ENCODE measurements at places on chromosomes 12 and 14. TPM values are rescaled to one million over a fixed set of nuclear protein-coding genes. Genes with fewer than 3 reads are reported as not detected.

DNA sequence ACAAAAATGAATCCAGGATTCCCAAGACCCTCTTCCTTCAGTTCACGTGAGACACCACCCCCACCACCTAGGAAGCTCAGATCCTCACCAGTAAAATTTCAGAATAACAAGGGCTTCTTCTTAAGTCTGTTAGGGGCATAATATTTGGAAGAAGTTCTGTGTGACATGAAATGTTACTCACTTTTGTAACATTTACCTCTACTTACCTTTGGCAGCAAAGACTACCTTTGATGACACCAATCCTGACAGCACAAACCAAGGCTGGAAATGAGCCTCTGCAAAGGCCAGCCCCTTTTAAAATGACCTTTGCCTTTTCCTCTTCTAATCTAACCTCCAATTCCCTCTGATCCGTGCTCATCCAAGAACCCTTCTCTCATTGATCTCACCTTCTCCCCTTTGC is 19.4 kb upstream of the KRT77 start:
- no peaks in the 10 kb centered on the region for H3K4me1 ChIP-seq
- H3K4me3 ChIP-seq, result no peak overlapping the region
- H3K36me3 ChIP-seq, result no peaks in the 10 kb centered on the region
- H3K27me3 ChIP-seq, result no peaks in the 10 kb centered on the region
- no peak for DNase-seq

DNA sequence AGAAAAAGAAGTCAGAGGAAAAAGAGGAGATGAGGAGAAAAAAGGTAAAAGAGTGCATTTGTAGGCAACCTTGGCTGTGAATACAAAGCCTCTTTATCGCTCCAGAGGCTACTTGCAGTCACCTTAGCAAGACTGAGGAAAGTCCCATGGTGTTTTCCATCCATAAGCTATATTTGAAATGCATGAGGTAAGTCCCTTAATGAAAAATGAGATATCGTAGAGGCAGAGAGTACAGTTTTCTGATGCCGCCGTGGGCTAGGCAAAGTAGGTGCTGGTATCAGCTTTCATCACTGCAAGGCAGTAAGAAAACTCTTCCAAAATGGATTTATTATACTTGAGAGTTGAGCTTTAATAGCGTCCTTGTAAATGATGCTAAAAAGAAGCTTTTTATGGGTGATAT is 186.8 kb downstream of the ASCL1 start:
- H3K27ac ChIP-seq, result no peak overlapping the region
- H3K4me3 ChIP-seq, result no peak overlapping the region
- no peaks in the 10 kb centered on the region for H3K36me3 ChIP-seq

DNA sequence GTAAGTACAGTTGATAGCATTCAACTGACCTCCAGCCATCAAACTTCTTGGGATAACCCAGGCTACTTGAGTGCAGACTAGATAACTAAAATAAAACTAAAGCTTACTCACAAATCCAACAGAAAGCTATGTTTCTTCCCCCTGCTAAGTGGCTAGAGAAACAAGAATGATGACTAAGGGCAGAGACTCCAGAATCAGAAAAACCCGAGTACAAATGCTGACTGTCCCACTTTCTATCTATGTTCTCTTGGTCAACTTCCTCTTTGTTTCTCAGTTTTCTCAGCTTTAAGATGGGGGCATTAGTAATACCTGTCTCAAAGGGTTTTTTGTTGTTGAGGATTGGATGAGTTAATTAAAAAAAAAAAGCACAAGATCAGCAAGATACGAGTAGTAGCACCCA is 6.1 kb upstream of the NUAK1 start:
- H3K27me3 ChIP-seq, result no peaks in the 10 kb centered on the region
- peaks cover 4% of the 10 kb centered on the region for H3K4me1 ChIP-seq
- no peak overlapping the region for H3K4me3 ChIP-seq
- DNase-seq, result no peak

DNA sequence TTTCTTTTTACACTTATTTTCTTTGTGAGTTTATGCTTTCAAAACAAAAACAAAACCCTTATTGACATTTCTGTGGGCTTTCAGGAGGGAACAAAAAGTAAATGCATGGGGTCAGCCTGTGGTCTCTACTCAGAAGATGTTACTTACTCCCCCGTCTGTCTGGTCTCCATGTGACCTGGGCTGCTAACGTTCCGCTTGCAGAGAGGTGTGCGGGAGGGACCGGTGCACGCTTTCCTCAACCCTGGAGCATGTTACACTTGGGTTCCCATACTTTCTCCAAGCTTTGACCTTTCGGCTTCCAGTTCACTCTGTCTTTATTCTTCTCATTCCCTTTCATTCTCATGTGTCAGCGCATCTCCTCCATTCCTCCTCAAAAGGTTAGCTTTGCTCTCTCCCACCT is 36.5 kb downstream of the ZC3H14 start:
- H3K4me3 ChIP-seq, result no peak overlapping the region
- no peak overlapping the region for H3K27ac ChIP-seq
- peaks cover 13% of the 10 kb centered on the region for H3K36me3 ChIP-seq
- H3K4me1 ChIP-seq, result no peaks in the 10 kb centered on the region
- no peaks in the 10 kb centered on the region for H3K27me3 ChIP-seq
- no peak for DNase-seq

DNA sequence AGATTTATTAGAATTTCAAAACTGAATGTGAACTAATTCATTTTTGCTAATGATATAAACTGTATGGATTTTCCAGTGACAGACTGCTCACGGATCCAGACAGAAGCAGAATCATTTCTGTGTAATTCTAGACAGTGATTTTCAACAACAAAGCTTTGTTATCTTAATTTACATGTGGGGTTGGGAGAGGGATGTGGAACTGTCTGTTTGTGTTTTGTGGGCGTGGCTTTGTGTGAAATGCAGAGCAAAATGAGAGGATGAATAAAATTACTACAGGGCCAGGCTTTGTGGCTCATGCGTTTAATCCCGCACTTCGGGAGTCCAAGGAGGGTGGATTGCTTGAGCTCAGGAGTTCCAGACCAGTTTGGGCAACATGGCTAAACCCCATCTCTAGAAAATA is 834.7 kb downstream of the GALC start:
- H3K27ac ChIP-seq, result no peak overlapping the region
- H3K4me3 ChIP-seq, result no peak overlapping the region
- no peak for DNase-seq
- no peaks in the 10 kb centered on the region for H3K36me3 ChIP-seq
- no peaks in the 10 kb centered on the region for H3K4me1 ChIP-seq

DNA sequence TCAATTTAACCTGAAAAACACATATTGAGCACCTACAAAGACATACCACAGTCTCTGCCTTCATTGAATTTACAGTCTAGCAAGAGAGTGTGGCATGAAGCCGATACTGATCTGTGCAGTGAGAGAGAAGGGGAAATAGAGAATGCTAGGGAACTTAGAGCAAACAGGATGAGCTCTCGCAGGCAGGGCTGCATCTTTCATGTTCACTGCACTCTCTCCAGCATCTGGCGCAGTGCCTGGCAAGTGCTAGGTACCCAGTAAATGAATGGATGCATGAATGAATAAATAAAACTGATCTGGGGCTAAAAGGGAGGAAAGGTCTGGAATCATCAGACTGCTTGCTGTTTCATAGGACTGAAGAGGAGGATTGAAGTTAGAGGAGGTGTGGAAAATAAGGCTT is 256.5 kb upstream of the NPAS3 start:
- DNase-seq, result no peak
- no peak overlapping the region for H3K27ac ChIP-seq
- peaks cover 2% of the 10 kb centered on the region for H3K4me1 ChIP-seq
- H3K27me3 ChIP-seq, result no peaks in the 10 kb centered on the region

- H3K27me3 ChIP-seq, result no peaks in the 10 kb centered on the region
- no peak overlapping the region for H3K4me3 ChIP-seq
- no peaks in the 10 kb centered on the region for H3K4me1 ChIP-seq
- no peak for DNase-seq
Observed at GRCh38 chr14:53841109-53842099, 115.2 kb downstream of the BMP4 start.

DNA sequence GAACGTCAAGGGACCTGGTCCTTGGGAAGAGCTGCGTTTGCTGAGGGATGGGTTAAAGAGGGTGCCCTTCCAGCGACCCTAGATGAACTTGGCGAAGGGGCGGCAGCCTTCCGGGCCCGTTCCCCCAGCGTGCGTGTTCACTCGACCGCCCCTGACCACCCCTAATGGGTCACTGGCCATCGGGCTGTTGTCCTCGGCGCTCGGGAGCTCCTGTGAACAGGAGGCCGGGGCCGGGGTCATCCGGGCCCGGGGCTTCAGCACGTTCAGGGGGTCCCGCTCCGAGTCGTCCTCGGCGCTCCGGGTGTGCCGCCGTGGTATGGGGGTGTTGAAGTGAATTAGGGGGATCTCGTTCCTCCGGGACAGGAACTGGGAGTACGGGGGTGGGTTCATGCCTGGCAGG is 9.2 kb downstream of the FGF23 start:
- H3K27me3 ChIP-seq, result no peaks in the 10 kb centered on the region
- no peak overlapping the region for H3K27ac ChIP-seq
- no peaks in the 10 kb centered on the region for H3K36me3 ChIP-seq
- DNase-seq, result no peak
- H3K4me3 ChIP-seq, result no peak overlapping the region
- no peaks in the 10 kb centered on the region for H3K4me1 ChIP-seq

DNA sequence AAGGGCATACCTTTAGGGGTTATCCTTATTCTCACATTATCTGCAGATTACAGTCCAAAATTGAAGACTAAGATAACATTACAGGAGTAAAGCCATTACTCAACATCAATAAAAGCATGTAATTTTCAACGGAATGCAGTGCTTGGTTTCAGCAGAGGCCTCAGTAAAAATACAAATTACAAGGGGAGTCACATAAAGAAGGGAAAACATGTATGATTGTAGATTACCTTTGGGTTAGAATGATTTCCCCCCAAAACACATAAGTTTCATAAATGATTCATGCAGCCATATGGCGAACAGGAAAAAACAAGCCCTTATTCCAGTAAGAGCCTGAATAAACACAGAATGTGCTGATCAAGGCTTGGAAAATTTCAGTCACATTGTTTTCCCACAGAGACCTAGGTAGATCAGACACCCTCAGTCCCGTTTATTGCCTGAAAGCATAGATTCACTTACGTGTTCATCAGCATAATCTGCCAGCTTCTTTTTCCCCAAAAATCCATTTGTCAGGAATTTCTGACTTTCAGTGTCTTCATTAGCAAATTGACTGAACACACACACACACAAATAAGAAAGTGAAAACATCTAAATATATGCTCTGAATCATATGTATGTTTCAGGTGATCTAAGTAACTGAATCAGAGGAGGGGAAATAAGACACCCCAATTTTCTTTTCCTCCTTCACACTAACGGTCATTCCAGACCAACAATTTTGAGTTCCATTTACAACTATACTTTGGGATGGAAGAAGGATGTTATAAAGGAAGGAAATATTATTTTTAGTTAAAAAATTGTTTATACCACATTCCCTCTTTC is 37.5 kb downstream of the SLC38A4 start:
- H3K36me3 ChIP-seq, result no peaks in the 10 kb centered on the region
- no peak overlapping the region for H3K4me3 ChIP-seq
- no peaks in the 10 kb centered on the region for H3K4me1 ChIP-seq

DNA sequence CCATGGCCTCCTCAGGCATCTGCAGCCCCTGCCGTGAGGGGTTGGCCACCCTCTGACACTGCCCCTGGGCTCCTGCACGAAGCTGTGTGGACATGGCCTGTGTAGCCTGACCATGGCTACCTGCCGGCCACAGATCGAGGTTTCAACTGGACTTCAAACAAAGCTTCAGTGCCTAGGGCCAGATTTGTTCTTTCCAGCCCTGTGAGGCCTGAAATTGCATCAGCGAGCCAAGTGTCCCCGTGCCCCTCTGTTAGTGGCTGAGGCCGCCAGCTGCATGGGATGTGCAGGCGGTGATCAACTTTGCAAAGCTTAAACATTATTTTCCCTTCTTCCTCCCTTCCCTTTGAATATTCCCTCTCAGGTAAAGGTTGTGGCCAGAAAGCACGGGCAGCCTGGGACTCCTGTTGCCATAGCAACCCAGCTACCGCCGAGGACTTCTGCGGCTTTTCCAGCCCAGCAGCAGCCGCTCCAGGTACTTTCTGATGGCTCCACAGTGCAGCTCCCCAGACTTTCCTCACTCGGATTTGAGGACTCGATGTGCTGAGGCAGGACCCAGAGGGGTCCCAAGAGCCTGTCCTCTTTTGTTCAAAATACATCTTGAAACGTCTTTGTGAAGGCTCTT is 35.8 kb downstream of the DDX51 start:
- H3K36me3 ChIP-seq, result peaks cover 5% of the 10 kb centered on the region
- H3K27me3 ChIP-seq, result no peaks in the 10 kb centered on the region
- no peak overlapping the region for H3K4me3 ChIP-seq
- no peak overlapping the region for H3K27ac ChIP-seq

GRCh38 chr12:25558586-25558985 is 5.5 kb upstream of the LMNTD1 start:
- no peak overlapping the region for H3K4me3 ChIP-seq
- no peak overlapping the region for H3K27ac ChIP-seq
- H3K4me1 ChIP-seq, result no peaks in the 10 kb centered on the region
- no peaks in the 10 kb centered on the region for H3K36me3 ChIP-seq

- H3K27me3 ChIP-seq, result no peaks in the 10 kb centered on the region
- H3K36me3 ChIP-seq, result no peaks in the 10 kb centered on the region
- H3K27ac ChIP-seq, result no peak overlapping the region
- no peak for DNase-seq
- peaks cover 12% of the 10 kb centered on the region for H3K4me1 ChIP-seq
Observed at GRCh38 chr14:52910572-52910971, 40.3 kb downstream of the FERMT2 start.

DNA sequence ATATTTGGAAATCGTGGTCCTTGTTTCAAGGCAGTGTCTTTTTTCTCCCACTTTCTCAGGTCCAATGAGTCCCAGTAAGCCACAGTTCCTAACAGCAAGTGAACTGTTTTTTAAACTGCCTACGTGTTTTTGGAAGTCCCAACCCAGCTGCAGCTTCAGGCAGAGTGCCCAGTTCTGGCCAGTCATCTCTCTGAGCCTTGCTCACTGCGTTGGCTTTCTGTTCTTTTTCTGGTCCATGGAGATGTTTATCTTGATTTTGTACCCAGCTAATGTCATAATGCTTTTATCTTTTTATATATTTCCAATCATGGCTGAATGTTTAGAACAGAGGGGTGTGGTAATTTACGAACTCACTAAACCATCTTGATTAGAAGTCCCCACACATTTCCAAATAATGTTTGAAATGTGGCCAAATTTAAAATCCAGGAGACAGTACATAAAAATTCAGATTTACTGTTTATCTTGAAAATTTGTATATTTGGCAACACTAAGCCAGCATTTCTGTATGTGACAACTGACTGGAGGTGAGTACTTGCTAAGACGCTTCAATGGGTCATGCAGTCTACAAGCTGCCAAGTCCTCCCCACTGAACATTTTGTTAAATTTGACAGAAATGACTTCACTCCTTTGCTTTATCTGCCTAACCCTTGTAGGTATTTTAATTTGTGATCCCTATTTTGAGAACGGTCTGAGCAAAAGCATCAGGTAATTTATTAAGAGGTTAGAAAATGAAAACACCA is 46.1 kb upstream of the OTOGL start:
- H3K36me3 ChIP-seq, result no peaks in the 10 kb centered on the region
- H3K4me1 ChIP-seq, result no peaks in the 10 kb centered on the region
- no peaks in the 10 kb centered on the region for H3K27me3 ChIP-seq
- peak overlapping the region; percentile 15 for H3K4me3 ChIP-seq

- no peaks in the 10 kb centered on the region for H3K27me3 ChIP-seq
- H3K4me1 ChIP-seq, result no peaks in the 10 kb centered on the region
- peak overlapping the region; percentile 67 for H3K27ac ChIP-seq
- no peaks in the 10 kb centered on the region for H3K36me3 ChIP-seq
- peak overlapping the region; percentile 69 for H3K4me3 ChIP-seq
- no peak for DNase-seq
Observed at GRCh38 chr12:92927055-92927435, 2.0 kb downstream of the EEA1 start.

Gene EIF2S3B
- total RNA-seq, result 0.45 TPM

Gene POTEM
- total RNA-seq, result not detected

Gene ARHGAP5
- 120 TPM for total RNA-seq

Gene GLS2
- 1.5 TPM for total RNA-seq

Gene KRT78
- not detected for total RNA-seq

Gene CDH24
- total RNA-seq, result 11.4 TPM

Gene ADAM20
- 2.5 TPM for total RNA-seq

Gene NELL2
- total RNA-seq, result 1.1 TPM

All from aorta (tissue), 5 donors.